Suprapubic skin (tissue), 4 donors: ENCODE measurements at places on chromosomes 2 and 18. TPM values are rescaled to one million over a fixed set of nuclear protein-coding genes. Genes with fewer than 3 reads are reported as not detected.

Gene SLC8A1
- total RNA-seq = 7.8 TPM

Gene STPG4
- 1.4 TPM for total RNA-seq

GRCh38 chr2:241617431-241618154 lies 19.4 kb downstream of the THAP4 start:
- no peak for DNase-seq

GRCh38 chr18:58635891-58636290 lies 7.0 kb upstream of the ALPK2 start:
- no peak for DNase-seq

- DNase-seq = no peak
These were observed 24.2 kb downstream of the SNORC start for GRCh38 chr2:232894251-232894650.

DNA sequence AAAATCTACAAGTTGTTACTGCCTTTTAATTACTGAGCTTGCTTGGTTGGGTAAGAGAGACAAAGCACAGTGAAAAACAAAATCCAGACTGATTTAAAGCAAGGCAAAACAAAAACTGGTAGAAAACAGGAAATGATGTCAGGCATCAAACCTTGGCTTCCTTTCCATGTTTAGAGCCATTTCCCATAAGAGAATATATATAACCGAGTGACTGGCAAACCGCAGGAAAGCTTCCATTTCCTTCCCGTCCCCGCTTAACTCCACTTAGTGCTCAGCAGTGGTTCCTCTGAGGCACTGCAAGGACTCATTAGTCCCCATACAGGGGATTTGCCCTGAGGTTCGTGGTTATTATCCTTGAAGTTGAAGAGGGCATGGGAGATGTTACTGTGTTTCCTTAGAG lies 446.3 kb downstream of the LPIN1 start:
- no peak for DNase-seq
